ENCODE measurements at places on chromosomes 4 and X. TPM values are rescaled to one million over a fixed set of nuclear protein-coding genes. Genes with fewer than 3 reads are reported as not detected.

DNA sequence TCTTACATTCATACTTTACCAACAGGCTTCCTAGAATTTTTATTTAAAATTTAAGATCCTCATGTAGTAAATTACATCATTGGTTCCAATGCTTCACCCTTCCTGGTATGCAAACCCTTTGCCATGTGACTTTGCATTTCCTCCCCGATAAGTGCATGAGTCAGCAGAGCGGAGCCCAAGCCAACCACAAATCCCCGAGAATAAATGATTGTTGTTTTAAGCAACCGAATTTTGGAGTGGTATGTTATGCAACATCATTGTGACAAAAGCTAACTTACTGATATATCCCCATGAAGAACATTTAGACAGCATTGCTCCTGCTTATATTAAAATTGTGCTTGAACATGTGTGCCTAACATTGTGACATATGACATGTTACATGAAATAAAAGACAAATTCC, 199.4 kb upstream of the DDX53 start:
- DNase-seq, result peak; percentile 90

Gene DDX53
- total RNA-seq, result not detected

GRCh38 chrX:44012484-44013096, 39.4 kb upstream of the NDP start:
- peak; percentile 99 for DNase-seq

GRCh38 chr4:51858605-51859202, 15.8 kb downstream of the DCUN1D4 start:
- no peak for DNase-seq

GRCh38 chrX:102744307-102744706, 23.8 kb downstream of the GPRASP3 start:
- no peak for DNase-seq

GRCh38 chr4:38500433-38500832, 163.6 kb upstream of the KLF3 start:
- no peak for DNase-seq

Gene DMD
- 17.6 TPM for total RNA-seq

DNA sequence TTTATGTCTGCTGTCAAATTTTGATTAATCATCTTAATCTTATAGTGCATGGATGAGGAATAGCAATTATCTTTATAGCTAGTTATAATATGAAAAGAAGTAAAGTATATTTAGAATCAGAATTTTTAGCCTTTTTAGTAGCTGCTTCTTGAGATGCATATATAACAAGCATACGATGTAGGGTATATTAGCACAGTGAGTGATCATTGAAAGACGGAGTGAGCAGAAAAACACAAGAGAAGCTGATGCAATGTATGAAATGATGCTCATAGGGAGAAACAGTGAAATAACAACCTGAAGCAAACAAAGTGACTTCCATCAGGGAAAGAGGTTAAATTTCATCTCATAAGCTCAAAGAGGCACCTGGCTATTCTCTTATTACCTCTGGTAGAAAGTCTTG, 77.0 kb downstream of the GLRA3 start:
- no peak for DNase-seq

GRCh38 chr4:95293014-95293413, 255.8 kb downstream of the UNC5C start:
- DNase-seq, result no peak

GRCh38 chr4:149715822-149716585, 99.6 kb downstream of the IQCM start:
- no peak for DNase-seq

DNA sequence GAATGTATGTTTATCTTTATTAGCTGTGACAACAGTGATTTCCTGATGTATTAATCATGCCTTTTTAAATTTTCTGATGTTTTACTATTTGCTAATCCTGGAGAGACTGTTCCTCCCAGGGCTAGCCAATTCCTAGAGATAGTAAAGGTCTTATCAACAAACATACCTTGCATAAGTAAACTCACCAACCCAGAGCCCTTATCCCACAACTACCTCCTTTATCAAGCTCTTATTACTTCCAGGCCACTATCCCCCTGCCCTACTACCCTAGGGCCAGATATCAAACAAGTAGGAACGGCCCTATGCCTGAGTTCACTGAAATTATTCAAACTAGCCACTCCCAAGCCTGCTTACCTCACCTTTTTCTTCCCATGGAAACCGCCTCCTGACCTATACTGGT, 58.2 kb upstream of the NPNT start:
- no peak for DNase-seq

Measured in A172 (cell line).